Stimulated activated CD8-positive, alpha-beta memory T cell treated with anti-CD3 and anti-CD28 coated beads, Interleukin-7, amount 100 ng/mL, for 4 hours (primary cell): ENCODE measurements at places on chromosomes 5 and 9.
A peak's percentile ranks its signal among the peaks of the same experiment; 100 is the strongest.

DNA sequence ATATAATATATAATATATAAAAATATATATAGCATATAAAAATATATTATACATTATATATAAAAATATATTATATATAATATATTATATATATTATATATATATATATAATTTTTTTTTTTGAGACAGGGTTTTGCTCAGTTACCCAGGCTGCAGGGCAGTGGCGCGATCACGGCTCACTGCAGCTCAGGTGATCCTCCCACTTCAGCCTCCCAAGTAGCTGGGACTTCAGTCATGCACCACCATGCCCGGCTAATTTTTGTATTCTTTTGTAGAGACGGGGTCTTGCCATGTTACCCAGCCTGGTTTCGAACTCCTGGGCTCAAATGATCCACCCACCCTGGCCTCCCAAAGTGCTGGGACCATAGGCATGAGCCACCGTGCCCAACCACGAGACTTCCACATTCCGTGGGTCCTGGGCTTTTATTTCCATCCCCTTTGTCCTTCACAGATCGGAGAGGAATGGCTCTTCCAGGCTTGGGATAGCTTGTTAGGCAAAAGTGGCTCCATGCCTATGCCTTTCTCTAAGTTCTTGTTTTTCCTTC lies 62.0 kb upstream of the IER5L start:
- no peak for DNase-seq

GRCh38 chr9:89414670-89415324 lies 83.1 kb downstream of the SEMA4D start:
- no peak for DNase-seq

- no peak for DNase-seq
Observed at GRCh38 chr9:136255896-136256890, 10.6 kb upstream of the QSOX2 start.

GRCh38 chr5:151296478-151296830 lies 7.1 kb downstream of the SLC36A3 start:
- DNase-seq, result no peak

DNA sequence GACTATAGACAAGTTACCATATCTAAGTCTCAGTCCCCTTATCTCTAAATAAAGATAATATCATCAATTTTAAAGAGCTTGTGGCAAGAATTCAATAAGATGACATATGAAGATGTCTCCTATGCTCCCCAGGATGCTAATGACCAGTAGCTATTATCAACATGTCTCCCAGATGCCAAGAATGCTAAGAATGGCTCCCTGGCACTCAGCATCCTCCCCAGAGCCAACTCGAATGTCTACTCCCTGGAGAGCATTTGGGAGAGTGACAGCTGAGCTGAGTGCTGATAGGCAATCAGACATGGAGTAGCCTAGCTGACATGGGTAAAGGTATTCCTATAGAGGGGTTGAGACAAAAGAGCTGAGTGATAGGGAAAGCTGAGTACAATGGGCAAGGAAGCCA lies 15.9 kb downstream of the P4HA2 start:
- no peak for DNase-seq

GRCh38 chr5:169196059-169196458 lies 104.9 kb downstream of the SLIT3 start:
- DNase-seq, result no peak

DNA sequence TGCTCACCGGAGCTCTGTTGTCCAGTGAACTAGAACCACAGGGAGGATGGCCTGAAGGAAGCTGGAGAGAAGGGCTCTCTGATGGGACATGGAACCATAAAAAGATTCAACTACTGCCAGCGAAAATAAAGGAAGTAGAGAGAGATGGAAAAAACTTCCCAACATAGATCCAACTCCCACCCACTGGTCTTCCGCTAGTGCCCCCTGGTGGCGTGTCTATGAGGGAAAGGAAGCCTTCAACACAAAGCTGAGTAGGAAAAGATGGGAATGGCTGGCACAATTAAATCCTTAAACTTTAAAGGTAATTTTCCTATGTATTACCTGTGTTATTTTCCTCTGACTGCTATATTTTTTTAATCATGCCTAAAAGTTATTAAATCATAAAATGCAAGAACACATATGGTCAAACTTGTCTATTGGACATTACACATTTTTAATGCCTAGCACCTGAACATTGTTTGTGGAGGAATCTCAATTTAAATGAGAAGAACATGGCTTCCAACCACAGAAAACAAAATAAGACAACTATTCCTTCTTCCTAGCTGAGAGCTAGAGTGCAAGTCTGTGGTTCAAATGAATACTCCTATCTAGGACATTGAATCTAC lies 51.5 kb downstream of the CEP120 start:
- no peak for DNase-seq

- no peak for DNase-seq
Observed at GRCh38 chr5:15290953-15291352, 209.0 kb upstream of the FBXL7 start.

- DNase-seq, result no peak
Observed at GRCh38 chr5:74206579-74207550, 433.7 kb downstream of the ENC1 start.

- no peak for DNase-seq
Observed at GRCh38 chr5:1793966-1794900, 5.4 kb downstream of the MRPL36 start.

DNA sequence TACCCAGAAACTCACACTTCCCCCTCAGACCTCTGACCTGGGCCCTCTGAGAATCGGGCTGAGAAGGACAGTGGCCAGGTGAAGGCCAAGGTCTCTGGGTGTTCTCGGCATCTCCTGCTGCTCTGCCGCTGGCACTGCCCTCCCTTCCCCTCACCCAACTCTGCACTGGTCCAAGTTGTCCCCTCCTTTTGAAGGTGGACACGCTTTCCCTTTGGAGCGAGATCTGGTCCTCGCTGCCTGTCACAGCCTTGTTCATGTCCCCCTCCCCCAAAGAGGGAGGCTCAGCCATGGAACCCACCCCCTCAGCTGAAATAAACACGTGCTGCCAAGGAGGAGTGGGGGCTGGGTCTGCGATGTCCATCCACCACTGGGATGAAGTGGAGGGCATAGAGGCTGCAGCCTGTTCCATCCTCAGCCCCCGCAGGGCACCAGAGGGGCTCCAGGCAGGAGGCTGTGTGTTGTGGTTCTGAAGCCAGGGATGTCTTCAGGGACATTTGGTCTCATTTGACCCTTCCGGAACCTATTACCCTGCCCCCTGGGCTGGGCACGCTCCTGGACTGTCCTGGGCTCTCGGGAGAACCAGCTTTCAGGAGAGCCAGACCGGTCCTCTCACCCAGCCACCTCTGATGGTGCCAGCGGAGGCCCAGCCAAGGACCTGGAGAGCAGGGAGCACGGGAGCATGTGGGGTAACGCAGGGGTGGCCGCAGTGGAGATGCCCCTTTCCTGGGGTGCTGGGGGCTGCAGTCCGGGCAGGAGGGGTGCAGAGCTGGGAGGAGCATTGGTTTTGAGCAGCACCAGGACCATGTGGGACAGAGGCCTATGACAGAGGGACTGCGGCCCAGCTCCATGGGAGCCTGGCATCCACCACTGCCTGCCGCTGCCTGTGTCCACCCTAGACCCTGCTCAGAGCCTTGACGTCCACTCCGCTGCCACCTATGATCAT lies 4.7 kb upstream of the LCN2 start:
- no peak for DNase-seq

DNA sequence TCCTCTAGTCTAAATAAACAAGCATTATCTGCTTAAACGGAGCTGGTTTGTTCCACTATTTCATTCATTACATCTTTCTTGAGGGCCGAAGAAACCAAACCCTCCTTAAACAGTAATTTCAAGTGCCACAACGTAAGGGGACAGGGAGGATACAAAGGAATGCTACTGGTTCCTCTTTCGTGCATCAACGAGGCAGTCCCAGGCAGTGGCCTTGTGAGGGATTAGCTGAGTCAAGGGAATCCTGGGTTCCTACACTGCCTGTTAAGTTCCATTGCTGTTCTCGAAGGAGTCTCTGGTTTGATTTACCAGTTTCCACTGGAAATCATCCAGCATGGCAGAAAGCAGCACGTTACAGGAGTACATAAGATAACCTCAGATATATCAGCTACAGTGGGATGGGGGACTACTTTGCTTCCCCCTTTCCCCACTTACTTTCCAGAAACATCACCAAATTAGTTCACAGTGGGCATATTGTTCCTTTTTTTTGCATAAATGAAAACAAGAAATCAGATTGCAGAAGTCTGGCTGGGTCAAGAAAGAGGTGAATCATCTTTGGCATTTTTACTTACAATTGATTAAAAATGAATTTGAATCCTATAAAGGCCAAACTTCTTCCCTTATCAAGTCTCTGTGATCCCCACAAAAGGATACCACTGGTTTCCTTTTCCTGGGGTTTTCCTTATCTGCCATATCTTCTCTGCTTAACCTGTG lies 2.5 kb upstream of the RANBP3L start:
- DNase-seq, result no peak

DNA sequence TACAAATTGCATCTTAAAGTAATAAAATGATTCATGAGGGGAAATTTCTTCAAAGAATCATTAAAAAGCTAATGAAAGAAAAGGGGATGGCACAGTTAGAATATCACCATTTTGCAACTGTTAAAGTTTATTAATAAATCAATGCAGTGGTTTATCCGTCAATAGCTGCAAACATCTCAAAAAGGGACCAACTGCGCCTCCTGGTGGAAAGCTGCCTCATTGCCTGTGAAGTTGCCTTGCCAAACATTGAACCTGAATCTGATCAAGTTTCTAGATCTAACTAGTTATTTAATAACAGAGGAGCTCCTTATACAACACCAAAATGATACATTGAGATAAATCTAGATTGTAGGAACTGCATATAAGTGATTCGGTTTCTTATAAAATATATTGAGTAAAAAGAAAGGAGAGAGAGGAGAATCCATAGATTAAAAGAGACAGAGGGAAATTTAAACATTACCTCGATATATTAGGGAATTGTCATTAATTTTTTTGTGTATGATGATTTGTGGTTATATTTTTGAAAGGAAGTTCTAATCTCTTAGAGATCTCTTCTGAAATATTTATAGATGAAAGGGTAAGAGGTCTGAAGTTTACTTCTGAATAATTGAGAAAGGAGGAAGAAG lies 6.9 kb upstream of the NDUFB6 start:
- DNase-seq, result peak; percentile 51

- no peak for DNase-seq
Observed at GRCh38 chr9:77614645-77615044, 33.5 kb downstream of the GNA14 start.

DNA sequence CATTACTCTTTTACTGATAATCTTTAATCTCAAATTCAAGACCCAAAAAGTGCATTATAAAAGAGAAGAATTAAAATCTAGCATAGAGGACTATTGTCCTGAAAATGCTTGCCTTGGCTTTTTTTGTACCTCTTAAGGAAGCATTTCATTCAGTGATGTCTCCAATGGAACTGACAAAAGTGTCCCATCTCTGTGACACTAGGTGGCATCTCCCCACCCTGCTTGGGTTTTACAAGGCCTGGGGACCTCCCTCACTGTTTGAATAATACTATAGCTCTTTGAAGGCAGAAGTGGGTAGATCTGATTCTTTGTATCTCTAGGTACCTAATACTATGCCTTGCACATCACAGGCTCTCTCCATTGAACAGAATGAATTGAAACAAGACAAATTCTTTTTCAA lies 180.6 kb downstream of the EPB41L4A start:
- no peak for DNase-seq

- DNase-seq, result no peak
Observed at GRCh38 chr5:170484847-170485615, 18.8 kb upstream of the KCNIP1 start.

DNA sequence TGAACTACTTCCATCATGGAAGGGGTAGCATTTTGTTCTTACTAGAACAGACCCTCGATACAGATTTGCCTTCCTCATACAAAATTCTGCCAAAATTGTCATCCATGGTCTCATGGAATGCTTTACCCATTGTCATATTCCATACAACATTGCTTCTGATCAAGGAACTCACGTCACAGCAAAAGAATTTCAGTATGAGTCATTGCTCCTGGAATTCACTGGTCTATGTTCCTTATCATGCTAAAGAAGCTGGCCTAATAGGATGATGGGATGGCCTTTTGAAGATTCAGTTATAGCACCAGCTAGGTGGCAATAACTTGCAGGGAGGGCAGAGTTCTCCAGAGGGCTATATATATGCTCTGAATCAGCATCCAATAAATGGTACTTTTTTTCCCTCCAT lies 18.2 kb upstream of the FNIP1 start:
- no peak for DNase-seq

- DNase-seq, result no peak
Observed at GRCh38 chr9:7794196-7794595, 5.4 kb downstream of the DMAC1 start.

- no peak for DNase-seq
Observed at GRCh38 chr5:111681414-111682120, 75.4 kb downstream of the NREP start.

DNA sequence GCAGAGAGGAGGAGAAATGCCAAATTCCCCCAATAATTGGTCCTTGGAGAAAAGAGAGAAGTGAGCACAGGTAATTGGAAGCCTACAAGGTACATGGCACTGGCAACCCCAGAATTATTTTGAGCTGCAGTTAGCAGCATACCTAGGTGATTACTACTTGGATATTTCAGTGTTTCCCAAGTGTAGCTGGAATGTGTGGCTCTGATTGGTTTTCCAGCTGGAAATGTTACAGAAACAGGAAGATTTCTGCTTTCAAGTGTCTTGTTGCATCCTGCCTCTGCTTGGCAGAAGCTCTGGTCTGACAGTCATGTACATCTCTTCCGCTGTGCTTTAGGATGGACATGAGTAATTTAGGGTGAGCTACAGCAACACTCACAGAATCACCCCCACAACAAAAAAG lies 262.1 kb downstream of the ENC1 start:
- DNase-seq, result no peak

DNA sequence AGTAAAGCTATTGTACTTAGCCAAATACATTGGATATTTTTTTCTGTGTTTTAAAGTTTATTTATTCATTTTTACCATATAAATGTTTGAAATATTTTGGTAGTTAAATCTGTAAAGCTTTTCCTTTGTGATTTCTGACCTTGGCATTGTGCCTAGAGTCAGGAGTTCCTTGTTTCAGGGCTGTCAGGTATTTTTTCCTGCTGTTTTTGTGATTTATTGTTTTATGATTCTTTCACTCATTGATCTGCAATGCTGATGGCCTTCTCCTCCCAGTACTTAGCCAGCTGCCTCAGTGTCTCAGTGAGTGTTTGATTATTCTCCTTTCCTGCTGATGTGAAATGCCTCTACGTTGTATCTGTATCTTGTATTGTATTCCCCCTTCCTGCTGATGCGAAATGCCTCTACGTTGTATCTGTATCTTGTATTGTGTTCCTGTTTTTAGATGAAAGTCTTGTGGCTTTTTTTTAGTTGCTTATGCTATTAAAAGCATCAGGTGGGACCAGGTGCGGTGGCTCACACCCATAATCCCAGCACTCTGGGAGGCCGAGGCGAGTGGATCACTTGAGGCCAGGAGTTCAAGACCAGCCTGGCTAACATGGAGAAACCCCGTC lies 61.0 kb downstream of the EHMT1 start:
- no peak for DNase-seq

DNA sequence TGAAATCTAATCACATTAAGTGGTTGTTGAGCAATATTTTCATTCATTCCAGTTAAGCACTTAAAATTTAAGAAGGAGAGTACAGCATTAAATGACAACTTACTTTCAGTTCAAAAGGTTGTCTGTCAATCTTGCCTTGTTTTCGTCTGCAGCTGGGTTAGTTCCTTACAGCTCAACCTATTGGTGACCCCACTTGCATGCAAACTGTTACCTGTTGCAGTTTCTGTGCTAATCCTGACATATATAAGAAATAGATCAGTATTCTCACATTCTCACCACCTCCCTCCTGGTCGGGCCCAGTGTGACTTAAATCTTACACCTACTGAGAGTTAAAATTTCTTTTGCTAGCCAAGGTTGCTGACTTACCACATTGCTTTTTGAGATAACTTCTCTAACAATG lies 191.8 kb upstream of the SMC2 start:
- DNase-seq, result no peak
